ENCODE measurements at places on chromosomes 4 and X. TPM values are rescaled to one million over a fixed set of nuclear protein-coding genes. Genes with fewer than 3 reads are reported as not detected.

SUV39H1 gene
- 24.6 TPM for total RNA-seq

CXCL8 gene
- total RNA-seq, result 6.5 TPM

SPARCL1 gene
- not detected for total RNA-seq

UGT8 gene
- total RNA-seq, result 0.10 TPM

XAGE1B gene
- total RNA-seq, result 232 TPM

RTL9 gene
- total RNA-seq, result 0.15 TPM

NEXMIF gene
- 0.01 TPM for total RNA-seq

GAGE13 gene
- total RNA-seq, result not detected

TLR2 gene
- 0.85 TPM for total RNA-seq

EVC gene
- total RNA-seq, result 12.7 TPM

NAP1L2 gene
- total RNA-seq, result 1.2 TPM

UGT2B15 gene
- 0.14 TPM for total RNA-seq

CLDN34 gene
- total RNA-seq, result not detected

RHOXF2B gene
- not detected for total RNA-seq

CYTL1 gene
- total RNA-seq, result not detected

JCHAIN gene
- total RNA-seq, result not detected

PRSS12 gene
- 0.38 TPM for total RNA-seq

RAB9B gene
- total RNA-seq, result 0.04 TPM

FRMD7 gene
- total RNA-seq, result not detected
